H9 (cell line): ENCODE measurements at places on chromosomes 12 and 14. TPM values are rescaled to one million over a fixed set of nuclear protein-coding genes. Genes with fewer than 3 reads are reported as not detected.
A peak's percentile ranks its signal among the peaks of the same experiment; 100 is the strongest.

DNA sequence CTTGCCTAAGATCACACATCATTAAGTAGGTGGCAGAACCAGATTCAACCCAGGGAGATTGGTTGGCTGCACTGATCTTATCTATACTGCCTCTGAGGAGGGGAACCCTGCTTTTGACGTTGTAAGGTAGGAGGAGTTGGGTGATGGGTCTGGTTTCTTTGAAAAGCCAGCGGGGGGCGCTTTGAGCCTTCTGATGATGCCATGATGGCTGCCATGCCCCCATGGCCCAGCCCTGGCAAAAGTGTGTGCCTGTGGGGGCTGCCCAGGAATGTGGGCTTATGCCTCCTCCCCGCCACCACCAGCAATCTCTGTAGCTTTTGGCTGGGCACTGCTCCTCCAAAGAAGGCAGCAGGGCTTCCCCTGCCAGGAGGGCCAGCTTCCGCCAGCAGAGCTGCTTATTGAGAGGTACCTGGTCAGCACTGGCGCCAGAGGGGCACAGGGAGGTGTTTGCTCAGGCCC, 224.3 kb downstream of the SLC41A2 start:
- DNase-seq = peak; percentile 67

- DNase-seq = no peak
These were observed 691.4 kb upstream of the TBX3 start for GRCh38 chr12:115375186-115375991.

DNA sequence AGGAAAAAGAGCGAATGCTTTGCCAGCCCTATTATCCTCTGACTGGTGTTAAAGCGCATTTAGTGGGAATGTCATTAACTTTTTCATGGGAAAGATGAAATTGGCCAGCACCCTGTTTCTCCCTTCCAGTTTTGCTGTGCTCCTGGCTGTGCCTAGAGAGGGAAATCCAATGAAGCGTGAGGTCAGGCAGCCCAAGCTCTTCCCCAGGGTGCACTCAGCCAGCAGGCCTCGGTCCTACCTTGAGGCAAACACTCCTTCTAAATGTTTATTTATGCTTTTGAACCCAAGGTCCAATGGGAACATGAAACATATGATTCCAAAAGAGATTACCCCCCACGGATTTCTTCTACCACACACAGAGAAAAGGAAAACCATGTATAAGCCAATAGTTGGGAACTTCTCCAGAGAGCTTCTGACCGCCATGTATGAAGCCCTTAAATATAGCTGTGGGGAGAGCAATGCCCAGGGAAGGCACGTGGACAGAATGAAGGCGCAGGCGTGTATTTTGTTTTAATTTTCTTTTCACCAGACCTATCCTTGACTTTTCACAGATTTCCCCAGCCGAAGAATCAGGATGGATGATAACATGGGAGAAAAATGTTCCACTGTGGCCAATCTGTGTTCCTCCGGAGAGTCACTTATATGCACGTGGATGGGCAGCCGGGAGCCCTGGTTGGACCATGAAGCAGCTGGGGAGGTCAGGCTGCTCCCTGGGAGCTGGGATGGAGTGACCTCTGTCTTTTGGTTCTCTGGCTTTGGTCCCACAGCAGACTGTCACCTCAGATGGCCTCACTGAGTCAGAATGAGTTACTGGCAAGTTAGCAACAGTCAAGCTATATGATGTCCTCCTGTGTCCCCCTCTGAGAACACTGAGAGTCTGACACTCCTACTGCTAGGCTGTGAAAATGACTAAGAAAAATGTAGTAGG, 37.3 kb downstream of the GPR135 start:
- no peak for DNase-seq

SMCO2 gene
- 0.20 TPM in 2 replicates for total RNA-seq

NFE2 gene
- total RNA-seq = 1.2 and 1.5 TPM in 2 replicates

GRCh38 chr14:27634056-27634970, 1036.5 kb upstream of the NOVA1 start:
- DNase-seq = no peak

- no peak for DNase-seq
These were observed 3.9 kb downstream of the BLTP3B start for GRCh38 chr12:100138803-100139098.

FAIM2 gene
- total RNA-seq = 0.22 and 0.42 TPM in 2 replicates

SYNDIG1L gene
- total RNA-seq = 0.22 and 0.33 TPM in 2 replicates

PTHLH gene
- total RNA-seq = 0.35 and 0.39 TPM in 2 replicates

GRCh38 chr14:73576391-73576790, 7.4 kb downstream of the ACOT2 start:
- no peak for DNase-seq

HCAR1 gene
- total RNA-seq = 0.07 TPM in 2 replicates

GRCh38 chr14:31942166-31942841, 134.8 kb upstream of the ARHGAP5 start:
- DNase-seq = no peak

DNA sequence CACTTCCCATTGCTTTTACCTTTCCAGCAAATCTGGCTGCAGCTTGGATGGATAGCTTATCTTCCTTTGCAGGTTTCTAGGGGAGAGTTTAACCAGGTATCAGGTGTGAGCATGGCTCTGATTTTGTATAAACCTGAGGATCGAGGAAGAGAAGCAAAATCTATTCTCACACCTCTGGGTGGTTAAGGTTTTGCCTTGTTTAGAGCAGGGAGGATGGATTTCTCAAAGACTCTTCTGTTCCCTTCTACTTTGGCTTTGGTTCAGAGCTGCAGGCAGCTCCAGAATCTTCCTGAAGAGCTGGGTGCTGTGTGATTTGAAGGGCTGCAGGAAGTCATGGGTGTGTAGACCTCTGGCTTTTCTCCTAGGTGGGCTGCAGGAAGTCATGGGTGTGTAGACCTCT, 1.7 kb downstream of the JDP2 start:
- DNase-seq = peak; percentile 8

GRCh38 chr14:69674546-69675244, 63.3 kb downstream of the SUSD6 start:
- DNase-seq = no peak

NTF3 gene
- 0.48 TPM in 2 replicates for total RNA-seq

GRCh38 chr12:807041-807735, 54.8 kb downstream of the WNK1 start:
- DNase-seq = no peak

DNA sequence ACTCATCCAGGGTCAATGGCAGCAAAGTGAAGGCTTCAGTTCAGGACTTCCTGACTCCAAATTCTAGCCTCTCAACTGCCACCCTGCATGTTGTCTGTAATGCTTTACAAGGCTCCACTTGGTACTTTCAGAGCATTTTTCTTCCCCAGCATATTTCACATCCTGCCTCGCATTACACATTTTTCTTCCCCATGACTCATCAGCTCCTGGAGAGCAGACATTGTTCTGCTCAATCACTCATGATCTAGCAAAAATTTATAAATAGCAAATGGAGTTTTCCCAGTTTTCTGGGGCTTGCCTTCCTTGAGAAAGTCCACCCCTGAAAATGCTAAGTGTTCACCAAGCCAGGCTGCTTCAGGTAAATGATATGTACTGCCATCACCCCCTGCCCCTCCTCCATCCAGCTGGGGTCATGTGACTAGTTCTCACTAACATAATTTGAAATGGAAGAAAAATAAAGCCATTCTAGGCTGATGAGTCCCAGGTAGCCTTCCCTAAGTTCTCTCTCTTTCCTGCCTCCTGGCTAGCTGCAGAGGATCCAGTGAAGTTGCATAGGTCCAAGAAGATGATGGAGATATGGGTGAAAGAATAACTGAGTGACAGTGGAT, 69.4 kb downstream of the ARMH4 start:
- no peak for DNase-seq

DNA sequence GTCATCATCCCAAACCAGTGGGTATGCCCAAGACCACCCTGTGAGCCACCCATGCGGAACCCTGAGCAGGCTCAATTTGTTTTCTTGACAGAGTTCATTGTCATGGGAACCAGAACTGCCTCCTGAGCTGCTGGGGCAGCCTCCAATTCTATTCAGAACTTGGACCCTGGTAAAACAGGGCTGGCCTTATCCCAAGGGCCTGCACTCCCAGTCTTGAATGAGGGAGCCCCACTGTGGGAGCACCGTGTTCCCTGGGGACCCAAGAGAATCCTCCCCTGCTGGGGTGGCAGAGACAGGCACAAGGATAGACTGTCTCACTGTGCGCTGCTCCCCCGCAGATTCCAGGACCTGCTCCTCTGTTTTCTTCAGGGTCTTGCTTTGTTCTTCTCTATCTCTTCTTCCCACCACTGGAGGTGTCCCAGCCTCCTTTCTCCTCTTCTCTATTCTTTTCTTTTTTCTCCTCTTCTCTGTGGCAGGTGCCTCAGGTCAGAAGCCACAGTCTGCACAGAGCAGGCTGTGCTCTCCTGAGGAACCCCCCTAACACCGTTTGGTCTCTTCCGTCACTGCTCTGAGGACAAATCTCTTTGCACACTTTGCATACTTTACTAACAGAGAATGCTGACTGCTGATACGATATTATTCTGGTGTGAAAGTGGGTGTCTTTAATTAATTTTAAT, 31.2 kb upstream of the CHPT1 start:
- no peak for DNase-seq

- no peak for DNase-seq
These were observed 99.6 kb downstream of the DENND5B start for GRCh38 chr12:31491241-31491794.

- no peak for DNase-seq
These were observed 177.8 kb upstream of the DIO2 start for GRCh38 chr14:80388980-80389711.

DNA sequence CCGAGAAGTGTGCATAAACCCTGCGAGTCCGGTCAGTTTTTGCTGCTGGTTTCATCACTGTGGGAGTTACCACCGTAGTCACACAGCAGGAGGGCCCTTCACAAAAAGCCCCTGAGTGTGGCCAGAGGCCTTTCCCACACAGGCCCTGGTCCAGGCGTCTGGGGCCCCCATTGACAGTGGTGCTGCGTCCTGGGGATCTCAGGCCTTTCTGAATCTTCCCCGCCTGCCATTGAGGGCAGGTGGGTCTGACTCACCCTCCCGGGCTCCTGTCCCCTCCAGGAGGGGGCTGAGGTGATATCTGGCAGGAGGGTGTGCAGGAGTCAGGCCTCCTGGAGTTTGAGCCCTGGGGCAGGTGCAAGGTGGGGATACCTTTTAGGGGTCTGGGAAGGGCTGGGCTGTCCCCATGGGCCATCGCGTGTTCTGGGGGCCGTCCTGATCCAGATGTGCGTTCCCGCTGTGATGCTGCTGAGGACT, 358.5 kb downstream of the TMEM121 start:
- DNase-seq = no peak

- no peak for DNase-seq
These were observed 425.8 kb downstream of the NPAS3 start for GRCh38 chr14:33364466-33364865.

DNA sequence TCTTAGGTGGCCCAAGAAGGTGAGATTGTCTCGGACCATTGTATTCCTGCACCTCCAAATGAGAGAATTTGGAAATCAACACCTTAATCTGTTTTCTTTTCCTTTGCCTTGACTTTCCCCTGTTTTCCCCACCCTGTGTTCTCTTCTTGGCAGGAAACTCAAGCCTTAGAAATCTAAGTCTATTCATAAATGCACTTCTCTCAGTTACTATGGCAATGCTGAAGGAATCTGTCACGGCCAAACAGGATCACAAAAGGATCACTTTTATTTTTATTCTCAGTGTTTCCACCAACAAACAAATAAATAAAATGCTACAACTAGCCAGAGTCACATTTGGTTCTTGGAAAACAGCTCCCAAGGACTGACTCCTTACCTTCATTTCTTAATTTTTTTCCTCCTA, 270.5 kb downstream of the BCAT1 start:
- DNase-seq = no peak

- no peak for DNase-seq
These were observed 56.3 kb upstream of the PSMA6 start for GRCh38 chr14:35235840-35236239.

RNFT2 gene
- 29.5 and 30.3 TPM in 2 replicates for total RNA-seq

- DNase-seq = no peak
These were observed 34.2 kb upstream of the LRP1-AS start for GRCh38 chr12:57181561-57182155.

- DNase-seq = no peak
These were observed 1.7 kb downstream of the MGST1 start for GRCh38 chr12:16349131-16349460.

- DNase-seq = no peak
These were observed 2.5 kb downstream of the RASSF8 start for GRCh38 chr12:25960961-25961360.

GRCh38 chr12:60230056-60230455, 634.2 kb downstream of the SLC16A7 start:
- no peak for DNase-seq

DNA sequence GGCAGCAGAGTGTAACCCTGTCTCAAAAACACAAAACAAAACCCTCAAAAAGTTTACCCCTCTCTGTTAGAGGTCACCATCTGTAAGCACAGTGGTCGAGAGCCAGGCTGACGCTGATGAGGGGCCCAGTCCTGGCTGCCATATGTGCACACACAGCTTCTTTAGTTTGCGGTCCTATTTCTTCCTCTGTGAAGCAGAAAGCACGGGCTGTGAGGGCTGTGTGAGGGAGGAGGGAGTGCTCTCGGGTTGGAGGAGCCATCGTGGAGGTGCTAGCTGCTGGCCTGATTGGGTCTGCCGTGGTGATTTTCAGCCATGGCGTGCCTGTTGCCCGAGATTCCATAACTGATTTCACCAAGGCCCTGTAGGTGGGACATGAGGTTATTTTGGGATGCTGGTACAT, 3.5 kb downstream of the ULK1 start:
- DNase-seq = no peak

GRCh38 chr14:71261206-71261605, 353.9 kb downstream of the PCNX1 start:
- no peak for DNase-seq

DNA sequence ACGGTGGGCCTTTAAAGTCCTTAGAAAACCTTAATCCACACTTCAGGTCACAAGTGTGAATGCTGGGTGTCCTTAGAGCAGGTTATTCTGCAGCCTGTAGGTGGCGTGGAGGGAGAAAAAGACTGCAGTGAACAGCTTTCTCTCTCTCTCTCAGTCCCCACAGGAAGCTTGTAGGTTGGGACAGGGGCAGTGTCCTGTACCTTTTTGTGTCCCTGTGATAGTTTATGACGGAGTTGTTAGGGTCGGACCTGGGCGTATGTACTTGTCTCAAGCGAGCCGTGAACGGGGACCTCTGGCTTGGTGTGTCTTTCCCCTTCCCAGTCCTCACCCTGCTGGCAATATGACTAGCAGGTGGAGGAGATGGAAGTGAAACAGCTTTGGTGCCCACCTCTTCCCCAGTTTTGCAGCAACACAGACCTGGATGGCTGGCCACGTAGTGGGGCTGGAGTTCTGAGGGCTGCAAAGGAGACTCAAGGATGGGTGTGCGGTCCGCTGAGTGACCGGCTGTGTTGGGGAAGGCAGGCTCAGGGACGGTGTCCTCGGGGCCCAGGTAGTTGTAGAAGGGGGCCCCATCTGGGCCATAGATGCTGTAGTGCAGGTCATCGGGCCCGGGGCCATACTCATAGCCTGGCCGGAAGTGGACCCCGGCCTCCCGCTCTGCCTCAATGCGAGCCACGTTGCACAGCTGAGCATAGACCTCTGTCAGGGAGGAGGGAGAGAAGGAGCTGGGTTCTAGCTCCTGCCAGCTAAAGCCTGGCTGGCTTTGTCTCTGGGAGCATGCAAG, 8.9 kb downstream of the ISCA2 start:
- DNase-seq = peak; percentile 69

DNA sequence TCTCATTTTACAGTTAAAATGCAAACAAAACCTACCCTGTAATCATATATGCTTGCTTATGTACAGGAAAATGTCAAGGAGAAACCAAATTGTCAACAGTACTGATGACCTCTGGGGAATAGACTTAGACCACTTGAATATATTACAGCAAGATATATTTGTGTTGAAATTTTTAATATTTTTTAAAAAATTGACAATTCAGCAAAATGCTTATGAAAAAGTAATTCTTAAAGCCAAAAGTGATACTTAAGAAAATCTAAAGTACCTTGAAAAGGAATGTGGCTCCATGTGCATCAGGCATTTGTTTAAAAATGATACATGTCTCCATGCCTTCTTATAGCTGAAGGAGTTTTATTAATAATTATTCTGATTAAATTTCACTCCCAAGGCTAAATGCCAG, 49.2 kb downstream of the PTPN21 start:
- no peak for DNase-seq
